Activated CD4-positive, alpha-beta T cell treated with anti-CD3 and anti-CD28 coated beads, Interleukin-10, Interleukin-2, amounts not matched to agents 100 ng/mL and 50 ng/mL, durations not matched to agents 16 hours and 8 hours (primary cell): ENCODE measurements at places on chromosomes 16 and 17.
A peak's percentile ranks its signal among the peaks of the same experiment; 100 is the strongest.

- DNase-seq: no peak
Observed at GRCh38 chr17:78939615-78940014, 14.4 kb upstream of the TIMP2 start.

- no peak for DNase-seq
Observed at GRCh38 chr17:62188713-62189112, 123.6 kb upstream of the MED13 start.

DNA sequence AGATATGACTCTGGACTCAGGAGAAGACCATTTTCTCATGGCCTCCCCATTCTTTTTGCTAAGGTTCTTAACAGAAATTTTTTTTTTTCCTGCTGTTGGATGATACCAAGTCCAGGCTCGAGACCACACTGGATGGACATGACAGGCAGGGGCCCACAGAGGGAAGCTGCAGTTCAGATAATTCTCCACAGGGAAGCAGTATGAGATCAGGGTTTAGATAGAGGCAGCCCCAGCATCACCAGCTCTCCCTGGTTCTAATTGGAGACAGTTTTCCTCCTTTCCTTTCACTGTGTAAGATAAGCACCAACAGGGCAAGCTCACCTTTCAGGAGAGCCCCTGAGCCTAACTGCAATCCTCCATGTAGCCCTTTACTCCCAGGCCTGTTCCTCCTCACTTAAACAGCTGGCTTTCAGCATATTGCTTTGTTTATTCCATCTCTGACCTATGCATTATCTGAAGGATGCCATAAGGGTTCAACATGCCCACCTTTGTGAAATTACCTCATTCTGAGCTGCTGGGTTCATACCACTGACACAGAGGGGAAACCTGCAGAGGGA, 108.1 kb downstream of the SNX11 start:
- no peak for DNase-seq

- DNase-seq: no peak
Observed at GRCh38 chr16:88905563-88905962, 39.1 kb upstream of the PABPN1L start.

GRCh38 chr17:30858556-30859250, 26.9 kb downstream of the ATAD5 start:
- no peak for DNase-seq

- no peak for DNase-seq
Observed at GRCh38 chr17:82898976-82899514, 59.2 kb upstream of the ZNF750 start.

DNA sequence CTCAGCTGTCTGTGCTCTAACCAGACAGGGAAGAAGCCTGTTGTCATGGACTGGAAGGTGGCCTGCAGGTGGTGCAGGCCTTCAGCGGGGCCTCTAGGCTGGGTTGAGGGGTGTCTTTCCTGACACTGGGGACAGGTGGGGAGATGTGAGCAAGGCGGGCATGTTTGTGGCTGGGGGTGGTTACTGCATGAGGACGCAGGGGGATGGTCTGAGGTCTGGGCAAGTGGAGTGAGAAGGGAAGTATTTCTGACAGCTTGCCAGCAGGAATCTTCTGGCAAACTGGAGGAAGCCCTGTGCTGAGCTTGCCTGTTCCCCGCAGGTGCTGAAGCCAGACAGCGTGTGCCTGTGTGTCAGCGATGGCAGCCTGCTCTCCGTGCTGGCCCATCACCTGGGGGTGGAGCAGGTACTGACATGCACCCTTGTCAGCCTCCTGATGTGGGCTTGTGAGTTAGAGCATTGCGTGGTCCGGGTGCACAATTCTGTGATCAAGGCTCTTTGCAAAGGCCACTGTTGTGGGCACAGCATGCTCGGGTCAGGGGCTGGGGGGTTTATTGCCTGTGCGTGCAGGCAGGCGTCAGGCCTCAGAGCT, 36.2 kb downstream of the PRMT7 start:
- no peak for DNase-seq

DNA sequence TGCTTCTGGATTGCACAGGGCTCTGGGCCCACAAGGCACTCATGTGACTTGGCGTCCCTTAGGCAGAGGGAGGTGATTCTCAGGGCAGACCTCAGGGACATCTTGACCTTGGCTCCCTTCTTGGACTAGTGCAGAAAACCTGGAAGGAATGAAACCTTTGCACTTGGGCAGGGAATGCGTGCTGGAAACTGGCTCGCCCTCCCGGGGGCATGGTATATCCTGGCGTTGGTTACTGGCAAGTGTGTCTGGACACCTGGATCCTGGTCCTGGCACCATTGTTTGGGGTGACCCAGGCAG, 63.5 kb upstream of the LGALS9 start:
- no peak for DNase-seq

GRCh38 chr16:70720425-70721201, 34.8 kb upstream of the MTSS2 start:
- no peak for DNase-seq

DNA sequence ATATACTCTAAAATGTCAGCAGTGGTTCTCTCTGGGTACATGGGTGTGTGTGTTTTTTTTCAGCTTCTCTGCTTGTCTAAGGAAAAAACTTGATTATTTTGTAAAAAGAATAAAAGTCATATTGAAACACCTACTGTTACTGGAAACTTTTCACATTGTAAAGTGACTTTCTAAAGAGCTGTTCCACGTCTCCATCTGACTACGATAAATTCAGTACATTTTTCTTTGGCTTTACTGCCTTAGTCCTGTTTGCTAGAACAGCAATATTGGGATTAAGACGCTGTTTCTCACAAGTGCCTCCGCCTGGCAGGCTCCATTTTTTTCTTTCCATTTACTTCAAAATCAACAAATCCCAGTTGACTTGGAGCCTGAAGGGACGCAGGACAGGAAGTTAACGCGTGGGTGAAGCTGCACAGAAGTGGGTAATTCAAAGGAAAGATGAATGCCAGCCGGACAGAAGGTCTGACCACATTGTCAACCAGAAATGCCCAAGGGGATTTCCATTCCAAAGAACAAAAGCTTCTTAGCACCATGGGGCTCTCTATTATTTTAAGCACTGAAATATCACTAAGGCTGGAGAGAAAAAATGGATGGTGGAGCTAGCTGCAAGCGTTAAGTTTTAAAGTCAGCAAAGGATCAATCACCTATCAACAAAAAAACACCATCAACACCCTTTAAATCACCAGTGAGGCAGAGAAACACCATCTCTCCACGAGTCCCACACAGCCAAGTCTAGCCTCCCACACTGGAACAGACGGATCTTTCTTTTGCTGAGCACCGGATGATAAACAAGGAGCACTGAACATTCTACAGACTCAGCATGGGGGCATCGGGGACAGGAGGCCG, 8.4 kb downstream of the GLOD4 start:
- DNase-seq: peak; percentile 57

GRCh38 chr17:29771546-29771945, 148.8 kb upstream of the CORO6 start:
- no peak for DNase-seq

DNA sequence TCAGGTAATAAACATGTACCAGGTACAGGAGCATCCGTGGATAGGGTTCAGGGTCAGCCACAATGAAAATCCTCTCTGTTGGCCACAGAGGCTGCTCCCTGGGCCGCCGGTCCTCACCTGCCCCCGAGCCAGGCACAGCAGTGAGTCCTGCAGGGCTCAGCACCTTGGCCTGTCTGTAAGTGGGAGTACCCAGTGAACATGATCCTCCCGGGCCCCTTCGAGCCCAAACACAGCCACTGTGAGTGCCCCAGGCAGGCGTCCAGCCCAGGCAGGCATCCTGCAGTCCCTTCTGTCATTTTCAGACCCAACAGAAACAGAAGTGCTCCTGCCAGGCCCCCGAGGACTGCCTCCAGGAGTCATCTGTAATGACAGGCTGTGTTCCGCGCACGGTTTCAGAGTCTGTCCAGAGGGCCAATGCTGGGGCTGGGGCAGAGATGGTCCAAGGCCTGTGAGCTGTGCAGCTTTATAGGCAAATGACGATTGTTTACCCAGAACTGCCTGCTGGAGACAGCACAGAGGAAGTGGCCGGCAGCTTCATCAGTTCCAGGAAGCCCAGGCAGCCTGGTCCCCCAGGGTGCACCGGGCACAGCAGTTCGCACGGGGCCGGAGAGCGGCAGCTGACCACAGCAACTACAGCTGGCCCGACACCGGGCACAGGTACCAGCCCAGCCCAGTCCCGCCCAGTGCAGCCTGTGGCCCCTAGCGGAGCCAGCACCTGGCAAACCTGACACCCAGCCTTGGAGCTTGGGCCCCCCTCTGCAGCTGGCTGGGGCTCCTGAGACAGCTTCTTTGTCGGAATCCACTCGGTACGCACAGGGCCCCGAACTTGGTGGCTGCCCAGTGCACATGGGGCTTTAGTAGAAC, 13.2 kb downstream of the SLC7A5 start:
- peak; percentile 68 for DNase-seq

DNA sequence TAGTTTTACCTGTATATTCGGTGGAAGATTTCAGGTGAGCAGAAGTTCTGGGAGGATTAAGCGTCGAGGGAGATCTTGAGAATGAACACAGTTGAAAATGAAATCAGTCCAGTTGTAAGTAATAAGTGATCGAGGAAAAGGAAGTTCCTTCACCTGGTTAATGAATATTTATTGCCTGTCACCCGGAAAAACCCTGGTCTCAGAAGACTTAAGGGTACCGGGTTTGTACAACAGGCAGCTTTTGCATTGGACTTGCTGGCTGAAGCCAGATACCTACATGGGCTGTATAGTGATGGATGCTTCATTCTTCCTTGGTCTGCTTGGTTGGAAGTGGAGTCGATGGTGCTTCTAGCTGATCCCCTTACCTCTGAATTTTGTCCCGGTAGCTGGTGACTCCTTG, 72.7 kb downstream of the PRKCA start:
- no peak for DNase-seq
